ENCODE measurements at places on chromosomes 4 and X.

- DNase-seq, result no peak
These were observed 8.5 kb upstream of the CCSER1 start for GRCh38 chr4:90118527-90119195.

DNA sequence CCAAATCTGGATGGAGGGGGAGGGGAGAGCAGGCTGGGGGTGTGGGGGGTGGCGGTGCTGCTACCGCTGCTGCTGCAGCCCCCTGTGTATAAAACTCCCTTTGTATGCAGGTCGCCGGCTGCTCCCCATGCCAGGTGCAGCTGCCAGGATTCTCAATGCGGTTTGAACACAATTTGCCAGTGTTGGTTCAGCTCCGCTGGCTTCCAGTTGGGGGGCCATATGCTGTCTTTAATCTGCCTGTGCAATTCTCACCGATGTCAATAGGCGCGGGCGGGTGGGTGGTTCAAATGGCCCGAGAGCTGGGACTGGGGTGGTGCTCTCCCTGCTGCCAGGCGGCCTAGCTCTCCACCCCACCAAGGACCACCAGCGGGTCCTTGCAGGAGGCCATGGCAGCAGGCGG, 257.6 kb downstream of the BCOR start:
- no peak for DNase-seq

DNA sequence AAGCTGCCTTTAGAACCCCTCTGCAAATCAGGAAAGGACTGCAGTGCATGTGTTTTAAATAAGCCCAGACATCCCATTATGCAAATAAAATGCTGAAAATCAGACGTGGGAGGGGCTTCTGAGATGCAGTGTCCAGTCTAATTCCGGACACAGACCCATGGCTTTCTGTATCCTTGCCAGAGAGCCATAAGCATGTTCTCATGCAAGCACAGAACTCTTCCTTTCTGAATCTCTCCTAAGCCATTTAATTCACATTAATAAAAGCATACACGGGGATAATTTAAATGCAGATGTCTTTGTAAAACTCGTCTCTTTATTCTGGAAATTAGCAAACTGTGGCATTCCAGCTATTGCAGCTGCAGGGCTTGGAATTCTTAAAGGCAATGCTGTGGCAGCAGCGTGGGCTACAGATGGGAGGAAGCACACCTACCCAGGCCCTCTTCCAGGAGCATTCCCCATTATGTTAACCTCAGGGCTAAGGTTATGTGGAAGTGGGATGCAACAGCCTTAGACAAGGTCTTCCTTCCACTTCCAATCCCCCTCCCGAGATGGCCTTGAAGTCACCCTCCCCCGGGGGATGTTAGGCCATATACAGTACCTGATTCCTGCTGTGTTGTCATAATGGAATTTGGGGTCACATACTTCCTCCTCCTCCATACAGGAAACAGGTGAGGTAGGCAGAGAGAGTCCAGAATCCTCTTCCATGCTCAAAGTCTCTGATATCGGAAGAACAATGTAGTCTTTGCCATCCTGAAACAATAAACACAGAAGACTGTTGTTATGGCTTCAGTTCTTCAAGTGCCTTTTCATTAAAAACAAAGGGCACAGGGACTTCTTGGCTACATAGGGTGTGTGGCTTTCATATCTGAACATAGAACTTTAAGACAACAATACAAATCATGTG, 38.1 kb downstream of the KDR start:
- DNase-seq, result no peak

DNA sequence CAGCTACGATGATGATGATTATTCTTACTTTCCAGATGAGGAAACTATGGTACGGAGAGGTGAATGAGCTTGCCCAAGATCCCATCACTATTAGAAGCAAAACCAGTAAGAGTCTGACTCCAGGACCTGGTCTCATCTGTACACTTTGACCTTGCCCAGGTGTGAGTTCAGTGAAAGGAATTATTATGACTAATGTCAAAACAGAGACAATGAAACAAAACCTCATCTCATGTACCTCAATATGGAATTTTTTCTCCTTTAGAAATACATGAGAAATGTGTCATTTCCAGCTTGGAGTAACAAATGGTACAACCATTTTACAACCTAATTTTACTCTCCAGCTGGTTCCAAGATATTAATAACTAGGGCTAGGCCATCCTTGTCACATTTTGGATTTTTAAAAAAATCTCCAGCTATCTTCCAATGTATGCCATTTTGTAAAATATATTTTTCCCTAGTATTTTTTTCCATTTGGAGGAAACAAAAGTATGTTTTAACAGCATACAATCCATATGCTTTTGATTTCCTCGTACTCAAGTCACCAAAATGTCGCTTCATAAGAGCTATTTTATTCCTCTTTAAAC, 213.8 kb downstream of the PTTG2 start:
- no peak for DNase-seq

DNA sequence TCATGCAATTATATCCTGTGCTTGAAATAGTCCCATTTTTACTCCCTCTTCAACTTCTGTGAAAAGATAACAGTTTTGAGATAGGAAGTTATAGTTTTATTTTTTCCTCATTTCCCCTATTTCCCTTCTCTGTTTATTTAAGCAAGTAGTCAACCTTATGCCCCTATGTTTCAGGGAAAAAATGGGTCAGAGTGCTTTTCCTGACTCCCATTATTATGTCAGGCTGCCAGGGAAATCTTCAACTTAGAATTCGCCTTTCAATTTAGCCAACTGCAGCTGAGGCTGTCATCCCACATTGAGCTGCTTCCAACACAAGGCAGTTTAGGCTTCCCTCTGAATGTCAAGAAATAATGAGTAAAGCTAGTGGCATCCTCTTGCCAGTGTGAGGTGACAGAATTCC, 42.3 kb downstream of the NXT2 start:
- DNase-seq, result no peak

DNA sequence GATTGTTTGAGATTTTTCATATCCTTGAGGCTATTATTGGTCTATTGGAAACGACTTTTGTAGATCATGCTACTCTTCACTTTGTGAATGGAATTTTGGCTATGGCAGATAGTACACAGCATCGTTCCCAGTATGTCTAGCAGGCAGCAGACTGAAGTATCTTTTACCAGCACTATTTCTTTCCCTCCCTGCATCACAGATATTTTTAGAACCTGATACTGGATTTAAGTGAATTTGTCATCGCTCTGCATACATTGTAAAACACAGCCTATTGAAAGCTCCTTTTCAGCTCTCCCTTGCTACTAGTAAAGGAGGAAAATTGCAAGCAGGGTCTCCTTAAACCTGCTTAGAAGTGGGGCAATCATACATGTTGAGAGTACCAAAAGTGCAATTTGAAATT, 133.6 kb downstream of the LUZP4 start:
- no peak for DNase-seq

DNA sequence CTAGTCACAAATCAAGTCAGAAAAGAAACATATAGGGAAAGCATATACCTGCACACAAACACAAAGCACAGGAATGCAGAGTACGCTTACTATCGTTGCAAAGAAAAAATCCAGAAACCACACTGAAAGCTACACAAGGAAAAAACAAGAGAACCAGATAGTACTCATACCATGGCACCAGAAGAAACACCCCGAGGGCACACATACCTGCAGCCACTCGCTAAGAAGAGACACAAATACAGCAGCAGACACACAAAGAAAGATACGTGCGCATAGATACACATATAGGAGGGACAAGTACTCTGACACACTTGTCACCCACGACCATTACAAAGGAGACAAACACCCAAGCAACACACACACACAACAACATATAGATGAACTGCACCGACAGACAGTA, 1.4 kb upstream of the SLC38A5 start:
- no peak for DNase-seq

DNA sequence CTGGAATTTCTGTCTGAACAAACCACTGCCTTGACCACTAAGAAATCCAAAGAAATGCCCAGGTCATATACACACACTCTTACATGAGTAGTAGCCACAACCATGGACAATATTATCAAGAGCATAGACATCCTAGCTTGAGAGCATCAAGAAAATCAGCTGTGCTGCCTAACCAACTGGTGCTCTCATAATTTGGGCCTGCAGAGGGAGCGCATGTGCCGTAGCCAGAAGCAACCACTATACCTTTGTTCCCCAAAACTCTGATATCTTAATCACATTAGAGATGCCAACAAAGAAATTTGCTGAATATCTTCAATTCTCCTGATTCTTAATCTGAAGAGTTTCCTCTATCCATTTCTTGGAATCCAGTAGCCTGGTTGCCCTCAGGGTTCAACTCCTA, 163.6 kb downstream of the ZNF674 start:
- DNase-seq, result no peak

- DNase-seq, result peak; percentile 77
These were observed 5.7 kb upstream of the IL13RA2 start for GRCh38 chrX:115023139-115023538.

All from glomerular endothelial cell (primary cell).